ENCODE measurements at places on chromosomes 1 and 21.

- DNase-seq, result no peak
Measured at GRCh38 chr1:30882678-30883388, 25.7 kb downstream of the SDC3 start.

DNA sequence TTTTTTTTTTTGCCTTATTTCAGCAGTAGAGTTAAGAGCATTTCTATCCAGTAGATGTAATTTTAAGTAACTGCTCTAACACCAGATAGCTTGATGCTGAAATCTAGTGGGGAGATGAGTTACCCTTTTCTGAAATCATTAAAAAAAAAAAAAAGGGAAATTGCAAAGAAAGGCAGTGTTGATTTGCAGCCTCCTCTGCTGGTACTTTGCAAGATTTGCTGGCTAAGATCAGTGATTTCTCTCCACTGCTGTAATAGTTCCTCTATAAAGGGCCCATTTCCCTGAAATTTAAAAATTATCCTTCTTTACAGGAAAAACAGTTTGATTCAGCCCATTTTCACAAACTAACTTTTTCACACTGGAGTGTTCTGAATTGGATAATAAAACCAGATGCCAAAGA is 120.6 kb downstream of the PTBP2 start:
- DNase-seq, result no peak

DNA sequence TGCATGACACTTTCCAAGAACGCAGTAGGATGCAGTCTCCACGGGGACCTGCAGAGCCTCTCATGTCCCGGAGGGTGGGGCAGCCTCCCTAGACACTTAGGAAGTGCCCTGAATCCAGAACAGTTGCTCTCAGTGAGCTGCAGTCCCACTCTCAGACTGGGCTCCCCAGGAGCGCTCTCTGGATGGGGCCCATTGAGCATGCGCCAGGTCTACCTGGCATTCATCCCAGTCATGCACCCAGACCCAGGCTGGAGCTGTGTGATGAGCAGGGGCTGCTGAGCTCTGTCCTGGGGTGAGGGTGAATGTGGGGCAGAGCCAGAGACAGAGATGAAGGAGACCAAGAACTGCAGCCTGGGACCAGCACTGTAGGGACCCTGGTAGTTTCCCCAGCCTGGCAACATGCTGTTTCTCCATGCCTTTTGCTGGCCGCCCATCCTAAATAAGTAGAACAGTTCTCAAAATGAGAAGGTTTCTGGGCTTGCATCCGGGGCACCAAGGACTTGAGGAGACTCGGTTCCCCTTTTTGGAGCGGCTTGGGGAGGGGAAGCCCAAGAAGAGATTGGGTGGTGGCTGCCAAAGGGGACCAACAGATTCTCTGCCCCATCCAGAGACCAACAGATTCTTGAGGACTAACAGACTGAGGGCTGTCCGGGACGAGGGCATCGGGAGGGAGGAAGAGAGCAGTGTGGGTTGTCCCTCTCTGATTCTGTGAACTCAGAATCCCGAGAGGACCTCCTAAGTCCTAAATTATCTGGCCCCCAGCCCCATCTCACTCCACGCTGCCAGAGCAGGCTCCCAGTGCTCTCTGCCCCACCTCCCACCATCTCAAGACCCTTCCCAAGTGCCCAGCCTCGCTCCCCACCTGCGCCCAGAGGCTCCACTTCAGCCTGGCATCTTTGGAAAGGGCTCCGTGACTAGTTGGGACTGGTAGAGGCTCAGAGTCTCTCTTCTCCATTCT is 1.0 kb upstream of the PGLYRP4 start:
- DNase-seq, result no peak

DNA sequence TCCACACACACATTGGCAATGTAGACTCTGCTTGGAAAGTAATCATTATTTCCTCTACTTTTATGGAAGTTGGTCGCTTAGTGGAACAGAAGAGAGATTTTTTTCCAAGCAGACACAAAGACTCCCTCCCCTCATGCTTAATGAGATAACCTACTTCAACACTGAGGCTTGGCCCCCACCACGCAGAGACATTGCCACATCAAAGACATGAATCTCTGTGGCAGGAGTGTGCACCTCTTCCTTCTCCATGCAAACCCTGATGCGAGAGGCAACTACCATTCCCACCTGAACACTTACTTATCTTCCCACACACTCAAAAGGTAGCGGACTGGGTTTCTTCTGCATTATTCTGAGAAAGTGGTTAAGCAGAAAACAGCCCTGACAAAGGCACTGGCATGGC is 37.3 kb upstream of the LPAR3 start:
- no peak for DNase-seq

DNA sequence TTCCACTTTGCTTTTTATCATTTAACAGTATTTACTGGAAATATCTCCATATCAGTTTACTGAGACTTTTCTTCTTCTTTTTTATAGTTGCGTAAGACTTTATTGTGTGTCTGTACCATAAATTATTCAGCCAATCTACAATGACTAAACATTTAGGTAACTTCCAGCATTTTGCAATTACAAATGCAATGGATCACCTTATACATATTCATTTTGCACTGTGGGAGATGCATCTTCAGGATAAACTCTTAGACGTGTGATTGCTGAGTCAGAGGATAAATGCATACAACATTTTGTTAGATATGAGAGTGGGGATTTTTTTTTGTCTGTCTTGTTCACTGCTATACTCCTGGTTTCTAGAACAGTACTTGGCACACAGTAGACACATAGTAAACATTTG is 95.7 kb upstream of the GCLM start:
- no peak for DNase-seq

GRCh38 chr1:11930571-11931445 is 3.7 kb upstream of the PLOD1 start:
- DNase-seq, result no peak

Data from NCI-H2171 (cell line).